ENCODE measurements at places on chromosomes 4 and X.

- peak; percentile 24 for DNase-seq
These were observed 325.9 kb downstream of the EPHA5 start for GRCh38 chr4:65344278-65344825.

DNA sequence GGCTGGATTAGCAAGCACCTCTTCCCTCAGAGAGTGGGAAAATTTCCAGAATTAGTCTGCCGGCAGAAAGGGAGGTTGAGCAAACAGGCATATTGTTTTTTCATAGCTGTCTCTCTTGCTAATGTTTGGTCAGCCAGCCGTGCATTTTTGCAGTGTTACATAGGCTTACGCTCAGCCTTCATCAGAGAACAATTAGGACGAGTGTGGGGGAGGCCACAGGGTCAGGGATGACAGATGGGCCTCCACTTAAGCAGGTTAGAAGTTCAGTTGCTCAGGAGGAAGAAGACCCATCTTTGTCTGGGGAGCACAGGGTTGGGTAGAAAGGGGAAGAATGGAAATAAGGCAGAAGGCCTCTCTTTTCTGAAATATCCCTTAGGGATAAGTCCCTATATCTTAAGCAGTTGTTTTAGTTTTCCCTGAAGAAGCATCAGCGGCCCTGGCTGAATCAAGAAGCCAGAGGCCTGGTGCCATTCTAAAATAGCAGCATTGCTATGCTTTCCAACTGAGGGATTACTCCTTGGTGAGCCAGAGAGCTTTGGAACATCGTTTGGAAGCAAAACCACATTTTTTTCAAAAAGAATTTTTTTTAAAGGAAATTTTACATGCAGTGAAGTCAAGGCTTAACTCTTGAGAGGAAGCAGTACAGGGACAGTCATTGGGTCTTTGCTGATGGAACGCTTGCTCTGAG is 118.8 kb downstream of the SMIM20 start:
- DNase-seq, result peak; percentile 92

- DNase-seq, result peak; percentile 72
These were observed 4.4 kb upstream of the CXorf38 start for GRCh38 chrX:40651620-40652223.

DNA sequence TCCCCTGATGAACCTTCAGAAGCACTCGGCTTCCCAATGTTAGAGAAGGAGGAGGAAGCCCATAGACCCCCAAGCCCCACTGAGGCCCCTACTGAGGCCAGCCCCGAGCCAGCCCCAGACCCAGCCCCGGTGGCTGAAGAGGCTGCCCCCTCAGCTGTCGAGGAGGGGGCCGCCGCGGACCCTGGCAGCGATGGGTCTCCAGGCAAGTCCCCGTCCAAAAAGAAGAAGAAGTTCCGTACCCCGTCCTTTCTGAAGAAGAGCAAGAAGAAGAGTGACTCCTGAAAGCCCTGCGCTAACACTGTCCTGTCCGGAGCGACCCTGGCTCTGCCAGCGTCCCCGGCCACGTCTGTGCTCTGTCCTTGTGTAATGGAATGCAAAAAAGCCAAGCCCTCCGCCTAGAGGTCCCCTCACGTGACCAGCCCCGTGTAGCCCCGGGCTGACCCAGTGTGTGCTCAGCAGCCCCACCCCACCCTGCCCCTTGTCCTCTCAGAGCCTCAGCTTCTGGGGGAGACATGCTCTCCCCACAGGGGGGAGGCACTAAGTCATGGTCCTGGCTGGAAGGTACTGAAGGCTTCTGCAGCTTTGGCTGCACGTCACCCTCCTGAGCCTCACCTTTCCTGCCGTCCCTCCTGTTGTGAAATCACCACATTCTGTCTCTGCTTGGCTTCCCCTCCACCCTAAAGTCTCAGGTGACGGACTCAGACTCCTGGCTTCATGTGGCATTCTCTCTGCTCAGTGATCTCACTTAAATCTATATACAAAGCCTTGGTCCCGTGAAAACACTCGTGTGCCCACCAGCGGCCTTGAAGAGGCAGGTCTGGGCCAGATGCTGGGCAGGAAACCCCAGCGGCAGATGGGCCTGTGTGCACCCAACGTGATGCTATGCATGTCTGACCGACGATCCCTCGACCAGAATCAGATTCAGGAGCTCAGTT is 34.7 kb downstream of the NOP14 start:
- DNase-seq, result no peak

- no peak for DNase-seq
These were observed 23.9 kb upstream of the APLN start for GRCh38 chrX:129678614-129679195.

GRCh38 chr4:121669163-121669550 is 27.6 kb downstream of the ANXA5 start:
- peak; percentile 75 for DNase-seq

DNA sequence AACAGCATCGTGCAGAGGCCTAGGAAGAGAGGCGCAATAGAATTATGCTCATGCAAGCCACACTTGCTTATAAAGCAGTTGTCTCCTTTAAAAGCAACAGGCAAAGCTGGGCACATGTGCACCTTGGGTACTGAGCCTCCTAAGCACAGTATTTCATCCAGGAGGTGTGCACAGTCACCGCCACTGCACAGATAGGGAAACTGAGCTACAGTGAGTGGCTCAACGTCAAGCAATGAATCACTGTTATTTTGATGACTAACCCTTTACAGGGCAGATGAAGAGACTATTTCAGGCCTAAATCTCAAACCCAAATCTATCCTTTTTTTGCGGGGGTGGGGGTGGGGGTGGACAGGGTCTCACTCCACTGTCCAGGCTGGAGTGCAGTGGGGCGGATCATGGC is 42.3 kb downstream of the BCOR start:
- no peak for DNase-seq

- DNase-seq, result peak; percentile 89
These were observed 177.9 kb downstream of the CBR4 start for GRCh38 chr4:168831919-168832762.
